ENCODE measurements at places on chromosomes 1 and 21.

DNA sequence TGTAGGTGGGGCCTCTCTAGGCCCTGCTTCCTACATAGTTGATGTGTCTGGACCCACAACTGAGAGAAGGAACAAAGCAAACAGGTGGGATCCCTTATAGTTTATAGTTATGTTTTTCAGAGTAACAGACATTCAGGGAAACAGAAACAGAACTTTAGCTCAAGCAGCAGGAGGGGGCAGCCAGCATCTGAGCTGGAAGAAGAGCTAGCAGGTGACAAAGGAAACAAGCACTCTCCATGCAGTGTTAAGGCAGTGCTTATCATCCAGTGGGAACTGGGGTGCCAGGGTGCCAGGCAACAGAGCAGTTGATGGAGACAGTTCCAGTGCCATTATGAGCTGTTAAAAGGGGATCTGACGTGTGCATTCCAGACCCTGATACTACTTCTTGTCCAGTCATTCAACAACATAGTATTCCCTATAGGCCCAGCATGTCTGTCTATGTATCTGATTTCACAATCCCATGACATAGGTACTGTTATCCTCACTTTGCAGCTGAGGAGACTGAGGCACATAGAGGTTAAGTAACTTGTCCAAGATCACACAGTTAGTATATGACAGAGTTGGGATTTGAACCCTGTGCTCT lies 13.5 kb downstream of the HIVEP3 start:
- no peak for DNase-seq

DNA sequence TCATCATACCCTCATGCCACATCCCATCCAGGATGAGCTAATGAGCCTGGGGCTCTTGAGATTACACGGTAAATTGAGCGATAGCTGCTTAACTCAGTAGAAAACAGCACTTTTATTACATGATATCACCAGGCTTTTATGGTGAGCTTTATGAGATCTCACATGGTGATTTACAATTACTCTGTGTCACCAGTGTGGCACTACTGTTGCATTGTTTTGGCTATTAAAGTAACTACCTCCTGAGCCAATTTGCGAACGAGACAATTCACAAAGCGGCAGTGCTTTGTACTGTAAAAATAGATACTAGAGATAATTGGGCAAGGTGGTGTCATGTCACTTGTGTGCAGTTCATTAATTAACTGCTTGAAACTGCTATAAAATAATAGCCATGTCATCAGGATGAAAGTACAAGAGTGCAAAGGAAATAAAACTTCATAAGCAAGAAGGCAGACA lies 767.7 kb upstream of the ADGRL2 start:
- DNase-seq, result no peak

GRCh38 chr1:8460132-8460544 lies 142.2 kb downstream of the SLC45A1 start:
- no peak for DNase-seq

DNA sequence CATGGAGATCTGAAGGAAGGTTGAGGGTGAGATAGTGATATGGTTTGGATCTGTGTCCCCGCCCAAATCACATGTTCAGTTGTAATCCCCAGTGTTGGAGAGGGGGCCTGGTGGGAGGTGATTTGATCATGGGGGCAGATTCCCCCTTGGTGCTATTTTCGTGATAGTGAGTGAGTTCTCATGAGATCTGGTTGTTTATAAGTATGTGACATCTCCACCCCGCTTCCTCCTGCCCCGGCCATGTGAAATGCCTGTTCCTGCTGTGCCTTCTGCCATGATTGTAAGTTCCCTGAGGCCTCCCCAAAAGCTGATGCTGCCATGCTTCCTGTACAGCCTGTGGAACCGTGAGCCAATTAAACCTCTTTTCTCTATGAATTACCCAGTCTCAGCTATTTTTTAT lies 451.9 kb upstream of the VAMP3 start:
- DNase-seq, result no peak

DNA sequence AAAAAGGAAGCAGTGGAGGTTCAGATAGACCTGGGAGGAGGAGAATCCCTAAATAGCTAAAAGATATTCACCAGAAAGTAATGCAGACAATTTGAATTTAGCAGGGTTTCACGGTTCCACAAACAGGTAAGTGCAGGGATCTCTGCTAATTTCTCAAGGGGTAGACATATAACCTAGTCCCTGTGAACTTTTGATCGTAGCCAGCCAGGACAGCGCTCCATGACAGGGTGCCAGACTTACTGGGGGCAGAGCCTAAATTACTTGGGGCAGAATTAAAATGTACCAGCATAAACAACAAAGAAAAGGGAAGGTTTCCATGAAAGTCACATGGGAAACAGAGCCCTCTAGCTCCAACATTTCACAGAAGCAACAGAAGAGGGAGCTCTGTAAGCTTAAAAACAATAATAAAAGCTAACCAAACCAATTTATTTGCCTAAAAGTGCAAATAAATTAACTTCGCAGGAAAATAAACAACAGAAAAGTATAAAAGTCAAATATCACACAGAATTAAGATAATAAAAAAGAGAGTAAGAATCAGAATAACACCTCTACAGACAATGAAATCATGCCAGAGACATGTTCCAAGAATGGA lies 198.3 kb downstream of the DUSP10 start:
- no peak for DNase-seq

DNA sequence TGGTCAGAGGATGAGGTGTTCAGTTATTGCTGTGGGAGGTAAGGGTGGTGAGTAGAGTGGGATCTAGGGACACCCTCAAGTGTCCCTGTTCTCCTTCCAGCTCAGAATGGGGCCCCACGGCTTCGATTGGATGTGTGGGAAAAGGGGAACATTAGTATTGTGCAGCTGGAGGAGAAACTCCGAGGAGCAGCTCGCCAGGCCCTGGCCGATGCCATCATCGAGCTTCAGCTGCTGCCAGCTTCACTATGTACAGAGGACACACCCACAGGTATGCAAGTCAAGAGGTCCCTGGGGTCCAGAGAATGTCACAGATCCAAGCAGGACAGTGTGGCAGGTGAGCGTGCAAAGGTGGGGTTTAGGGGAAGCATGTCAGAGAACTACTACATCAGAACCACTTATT lies 13.9 kb downstream of the HYI start:
- no peak for DNase-seq

DNA sequence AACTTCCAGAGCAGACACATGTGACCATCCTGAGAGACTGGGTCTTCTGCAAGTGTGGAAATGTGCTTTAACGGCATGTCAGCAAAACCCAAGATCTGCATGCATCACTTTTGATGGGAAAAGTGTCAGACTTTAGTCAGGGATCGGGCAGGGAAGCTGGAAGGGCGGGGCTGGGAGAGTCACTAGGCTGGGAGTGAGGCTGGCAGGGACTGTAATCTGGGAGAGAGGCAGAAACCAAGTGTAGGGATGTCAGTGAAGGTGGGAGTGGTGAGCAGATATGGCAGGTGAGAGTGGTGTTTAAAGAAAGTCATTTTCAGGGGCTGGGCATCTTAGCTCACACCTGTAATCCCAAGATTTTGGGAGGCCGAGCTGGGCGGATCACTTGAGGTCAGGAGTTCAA lies 11.3 kb downstream of the CDA start:
- no peak for DNase-seq

DNA sequence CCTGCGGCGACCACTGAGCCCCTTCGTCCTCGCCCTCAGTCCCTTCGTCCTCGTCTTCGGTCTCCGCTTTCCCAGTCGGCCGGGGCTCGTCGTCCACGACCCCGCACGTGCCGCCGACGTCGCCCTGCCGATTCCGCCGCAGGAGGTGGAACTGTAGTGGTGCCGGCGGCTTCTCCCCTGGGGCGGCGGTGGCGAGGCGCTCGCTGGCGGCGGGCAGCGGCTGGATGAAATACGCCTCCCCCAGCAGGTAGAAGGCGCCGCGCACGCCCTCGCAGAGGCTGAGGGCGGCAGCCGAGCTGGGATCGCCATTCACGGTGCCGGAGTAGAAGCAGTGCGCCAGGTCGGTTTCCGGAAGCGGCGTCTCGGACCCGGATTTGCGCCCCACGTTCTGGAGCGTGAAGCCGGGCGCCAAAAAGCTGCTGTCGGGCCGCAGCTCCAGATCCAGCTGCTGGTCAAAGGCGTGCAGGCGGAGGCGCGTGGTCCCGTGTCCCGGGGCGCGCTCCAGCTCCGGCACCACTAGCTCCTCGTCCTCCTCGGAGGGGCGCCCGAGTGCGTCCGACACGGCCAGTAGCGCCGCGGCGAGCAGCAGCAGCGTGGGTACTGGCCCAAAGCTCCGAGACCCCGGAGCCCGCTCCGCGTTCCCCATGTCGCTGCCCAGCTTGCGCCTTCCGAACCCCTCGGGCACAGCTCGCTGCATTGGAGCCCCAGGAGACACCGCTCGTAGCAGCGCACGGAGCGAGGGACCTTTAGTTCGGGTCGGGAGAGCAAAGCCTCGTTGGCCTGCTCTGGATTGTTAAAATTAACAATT lies 747 bp downstream of the ADAMTS1 start:
- no peak for DNase-seq

DNA sequence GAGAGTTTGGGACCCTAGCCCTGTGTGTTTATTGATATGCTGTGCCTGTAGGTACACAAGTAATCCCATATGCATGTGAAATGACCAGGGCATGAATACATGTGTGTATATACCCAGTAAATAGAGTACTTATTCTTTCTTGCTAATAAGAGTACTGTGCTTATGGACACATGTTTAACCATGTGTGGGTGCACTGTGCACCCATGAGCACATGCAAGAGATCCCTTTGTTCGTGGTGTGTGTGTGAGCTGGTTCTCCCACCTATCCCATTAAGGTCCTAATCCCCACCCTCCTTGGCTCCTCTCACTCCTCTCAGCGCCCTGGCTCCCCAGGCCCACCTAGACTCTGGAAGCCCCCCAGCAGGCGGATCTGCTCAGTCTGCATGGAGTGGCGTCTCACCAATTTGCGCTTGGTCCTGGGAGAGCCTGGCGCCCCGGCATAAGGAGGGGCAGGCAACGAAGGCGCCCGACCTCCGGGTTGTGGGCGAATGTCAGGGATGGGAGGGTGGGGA lies 2.2 kb upstream of the LIX1L start:
- DNase-seq, result no peak

GRCh38 chr1:61531716-61532115 lies 193.2 kb downstream of the TM2D1 start:
- DNase-seq, result no peak

GRCh38 chr1:115544131-115544530 lies 97.6 kb upstream of the VANGL1 start:
- DNase-seq, result no peak

DNA sequence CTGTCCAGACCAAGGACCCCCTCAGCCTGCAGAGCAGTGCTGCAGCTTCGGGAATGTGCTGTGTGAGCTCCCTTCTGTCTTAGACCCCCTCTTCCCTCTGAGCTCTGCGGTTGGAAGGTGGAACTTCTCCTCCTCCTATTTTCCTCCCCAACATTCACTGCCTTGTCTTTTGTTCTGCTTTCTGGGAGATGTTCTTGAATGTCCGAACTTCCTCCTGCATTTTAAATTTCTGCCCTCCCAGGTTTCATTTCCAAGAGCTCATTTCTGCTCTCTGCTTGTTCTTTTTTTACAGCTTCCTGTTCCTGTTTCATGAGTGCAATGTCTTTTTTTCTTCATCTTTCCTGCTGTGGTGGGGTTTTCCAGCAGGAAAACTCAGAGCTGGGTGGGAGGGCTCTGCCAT lies 29.3 kb downstream of the RRP1 start:
- DNase-seq, result no peak

DNA sequence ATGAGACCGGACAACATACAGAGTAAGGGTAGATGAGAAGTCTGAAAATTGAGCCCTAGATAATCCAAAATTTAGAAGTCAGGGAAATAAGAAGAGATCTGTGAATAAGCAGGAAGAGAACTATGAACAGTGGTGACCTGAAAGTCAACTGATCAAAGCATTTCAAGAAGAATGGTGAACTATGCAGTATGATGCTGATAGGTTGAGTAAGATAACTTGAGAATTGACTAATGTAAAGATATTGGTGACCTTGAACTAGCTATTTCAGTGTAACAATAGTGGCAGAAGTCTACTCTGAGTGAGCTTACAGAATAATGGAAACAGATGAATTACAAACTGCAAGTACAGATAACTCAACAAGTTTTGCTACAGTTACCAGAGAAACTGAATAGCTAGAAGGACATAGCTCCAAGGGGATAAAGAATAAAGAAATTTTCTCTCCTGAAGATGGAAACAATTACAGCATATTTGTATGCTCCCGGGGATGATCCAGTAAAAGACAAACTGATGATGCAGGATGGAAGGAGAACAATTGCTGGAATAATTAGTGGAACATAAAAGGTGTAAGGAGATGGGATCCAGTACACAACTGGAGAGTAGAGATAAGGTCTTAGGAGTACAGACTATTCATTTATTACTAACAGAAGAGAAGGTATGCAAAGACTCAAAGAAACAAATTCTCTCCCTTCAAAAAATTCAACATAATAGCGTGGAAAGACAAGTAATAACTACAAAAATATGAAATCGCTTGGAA lies 10.9 kb downstream of the NRDC start:
- DNase-seq, result no peak

GRCh38 chr1:67571901-67572593 lies 113.0 kb upstream of the GADD45A start:
- DNase-seq, result no peak

- DNase-seq, result no peak
Observed at GRCh38 chr1:183051546-183051945, 28.3 kb downstream of the LAMC1 start.

GRCh38 chr1:171185091-171185490 lies at the start of gene FMO2:
Gene FMO2 (plus strand): TSS chr1:171185300. CDS start chr1:171185714, 414 bp downstream.
- DNase-seq, result no peak

GRCh38 chr1:177859572-177859971 lies 110.3 kb downstream of the SEC16B start:
- no peak for DNase-seq

GRCh38 chr1:112358061-112358770 lies 37.8 kb upstream of the CTTNBP2NL start:
- no peak for DNase-seq

DNA sequence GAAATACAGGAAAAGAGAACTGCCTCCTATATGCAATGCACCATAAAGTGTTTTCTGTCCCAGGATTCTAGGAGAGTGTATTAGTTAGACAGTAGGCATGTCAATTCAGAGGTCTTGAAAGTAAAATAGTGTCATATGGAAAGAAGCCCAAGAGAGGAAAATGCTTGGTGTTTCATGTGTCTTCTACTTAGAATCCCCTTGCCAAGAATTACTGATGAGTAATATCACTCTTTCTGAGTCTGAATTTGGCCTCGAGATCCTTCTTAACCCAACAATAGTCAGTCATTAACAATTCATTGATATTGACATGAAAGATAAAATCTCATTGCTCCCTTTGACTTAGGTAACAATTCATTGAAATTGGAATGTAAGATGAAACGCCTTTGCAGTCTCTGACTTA lies 972.2 kb downstream of the TTLL7 start:
- no peak for DNase-seq

- no peak for DNase-seq
Observed at GRCh38 chr1:179826626-179827280, 50.9 kb downstream of the TOR1AIP2 start.

GRCh38 chr21:37373539-37373938 lies 7.0 kb downstream of the DYRK1A start:
- no peak for DNase-seq

DNA sequence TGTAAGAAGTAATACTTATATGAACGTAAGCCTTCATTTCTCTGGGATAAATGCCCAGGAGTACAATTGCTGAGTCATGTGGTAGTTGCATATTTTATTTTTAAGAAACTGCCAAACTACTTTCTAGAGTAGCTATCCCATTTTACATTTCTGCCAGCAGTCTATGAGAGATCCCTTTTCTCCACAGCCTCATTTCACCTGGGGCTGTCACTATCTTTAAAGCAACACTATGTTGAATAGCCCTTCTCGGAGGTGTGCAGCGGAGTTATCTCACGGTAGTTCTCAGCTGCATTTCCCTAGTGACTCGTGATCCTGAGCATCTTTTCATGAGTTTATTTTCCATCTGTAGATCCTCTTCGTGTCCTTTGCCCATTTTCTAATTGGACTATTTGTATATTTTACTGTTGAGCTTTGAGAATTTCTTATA lies 93.4 kb downstream of the ADARB1 start:
- no peak for DNase-seq

Measured in LoVo (cell line).